ENCODE measurements at places on chromosomes 5 and 9.

- no peaks in the 10 kb centered on the region for H3K4me1 ChIP-seq
- H3K4me3 ChIP-seq = no peak overlapping the region
- no peaks in the 10 kb centered on the region for H3K27me3 ChIP-seq
- DNase-seq = no peak
These were observed 626.5 kb downstream of the DMRTA1 start for GRCh38 chr9:23073136-23073535.

DNA sequence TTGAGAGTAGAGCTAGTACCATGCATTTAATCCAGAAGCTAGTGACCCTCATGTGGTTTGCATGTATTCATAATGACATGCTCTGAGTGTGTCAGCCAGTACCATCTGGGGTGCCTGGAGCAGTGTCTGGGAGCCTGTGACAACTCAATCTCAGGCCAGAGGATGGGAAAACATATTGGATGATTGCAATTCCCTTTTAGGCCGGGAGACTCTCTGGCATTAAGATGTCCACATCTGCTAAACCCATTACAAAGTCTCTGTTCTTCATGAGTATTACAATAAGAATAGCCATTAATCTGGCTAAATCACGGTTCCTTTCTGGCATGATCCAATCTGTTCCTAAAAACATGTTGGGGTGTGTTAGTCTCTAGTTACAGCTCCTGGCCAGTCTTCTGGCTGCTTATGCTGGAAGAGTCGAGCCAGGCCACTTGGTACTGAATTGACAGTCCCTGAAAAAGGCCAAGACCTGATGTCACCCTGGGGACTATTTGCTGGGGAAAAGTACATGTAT lies 475.7 kb downstream of the ENC1 start:
- H3K27me3 ChIP-seq = no peaks in the 10 kb centered on the region
- no peaks in the 10 kb centered on the region for H3K4me1 ChIP-seq
- H3K27ac ChIP-seq = no peak overlapping the region
- no peak for DNase-seq
- no peaks in the 10 kb centered on the region for H3K36me3 ChIP-seq

GRCh38 chr5:5705010-5705409 lies 282.5 kb downstream of the ICE1 start:
- no peaks in the 10 kb centered on the region for H3K36me3 ChIP-seq
- H3K4me3 ChIP-seq = no peak overlapping the region
- no peaks in the 10 kb centered on the region for H3K27me3 ChIP-seq
- H3K4me1 ChIP-seq = no peaks in the 10 kb centered on the region
- no peak overlapping the region for H3K27ac ChIP-seq

GRCh38 chr9:115208501-115208900 lies 90.5 kb upstream of the TNC start:
- H3K27me3 ChIP-seq = no peaks in the 10 kb centered on the region
- no peaks in the 10 kb centered on the region for H3K36me3 ChIP-seq
- H3K4me1 ChIP-seq = no peaks in the 10 kb centered on the region
- H3K4me3 ChIP-seq = no peak overlapping the region
- no peak overlapping the region for H3K27ac ChIP-seq

GRCh38 chr5:135367076-135367475 lies 32.0 kb downstream of the MACROH2A1 start:
- peaks cover 21% of the 10 kb centered on the region for H3K36me3 ChIP-seq
- no peaks in the 10 kb centered on the region for H3K27me3 ChIP-seq
- peaks cover 6% of the 10 kb centered on the region for H3K4me1 ChIP-seq
- H3K4me3 ChIP-seq = no peak overlapping the region

- no peaks in the 10 kb centered on the region for H3K4me1 ChIP-seq
- peaks cover 6% of the 10 kb centered on the region for H3K36me3 ChIP-seq
- H3K4me3 ChIP-seq = no peak overlapping the region
- DNase-seq = no peak
- H3K27ac ChIP-seq = no peak overlapping the region
These were observed 22.6 kb downstream of the SLC36A1 start for GRCh38 chr5:151469992-151470391.

Measured in thyroid gland (tissue), 4 donors.